ENCODE measurements at places on chromosomes 4 and X. TPM values are rescaled to one million over a fixed set of nuclear protein-coding genes. Genes with fewer than 3 reads are reported as not detected.

The ZMAT1 gene
- 17.6 TPM for polyA plus RNA-seq

The SUPT20HL1 gene
- not detected for polyA plus RNA-seq

The FAM47E gene
- polyA plus RNA-seq: 11.6 TPM

The LINC00632 gene
- polyA plus RNA-seq: 485 TPM

The DCAF12L1 gene
- polyA plus RNA-seq: not detected

The IQCM gene
- not detected for polyA plus RNA-seq

The GPR78 gene
- polyA plus RNA-seq: not detected

The GYPE gene
- 1.8 TPM for polyA plus RNA-seq

The C4orf36 gene
- not detected for polyA plus RNA-seq

The UNC5C gene
- 12.5 TPM for polyA plus RNA-seq

The GAGE12F gene
- polyA plus RNA-seq: not detected

The MTMR8 gene
- 0.15 TPM for polyA plus RNA-seq

The SLC9A7 gene
- polyA plus RNA-seq: 11.4 TPM

The USP26 gene
- not detected for polyA plus RNA-seq

The STAP1 gene
- polyA plus RNA-seq: not detected

The NEK1 gene
- polyA plus RNA-seq: 27.9 TPM

The JCHAIN gene
- polyA plus RNA-seq: 0.34 TPM

The UGT2B11 gene
- not detected for polyA plus RNA-seq

The DGAT2L6 gene
- not detected for polyA plus RNA-seq

The NPNT gene
- polyA plus RNA-seq: 0.55 TPM

The MAPK10 gene
- 144 TPM for polyA plus RNA-seq

The H2AZ1 gene
- polyA plus RNA-seq: 867 TPM

The XPNPEP2 gene
- not detected for polyA plus RNA-seq

The MAP3K15 gene
- polyA plus RNA-seq: not detected

The CENPVL3 gene
- not detected for polyA plus RNA-seq

The NHS gene
- polyA plus RNA-seq: 0.74 TPM

The PNCK gene
- 1.4 TPM for polyA plus RNA-seq

The FSTL5 gene
- polyA plus RNA-seq: 24.0 TPM

The BEX2 gene
- polyA plus RNA-seq: 432 TPM

The HDX gene
- 5.8 TPM for polyA plus RNA-seq

The CLGN gene
- polyA plus RNA-seq: 3.9 TPM

The DCAF8L1 gene
- polyA plus RNA-seq: not detected

The NCBP2L gene
- 1.4 TPM for polyA plus RNA-seq

The CSAG3 gene
- polyA plus RNA-seq: not detected

The ATXN3L gene
- polyA plus RNA-seq: not detected

The ZGRF1 gene
- 7.7 TPM for polyA plus RNA-seq

The GPC4 gene
- 0.48 TPM for polyA plus RNA-seq

The SLC26A1 gene
- not detected for polyA plus RNA-seq

The FAM13A gene
- 31.1 TPM for polyA plus RNA-seq

The MAGEB17 gene
- polyA plus RNA-seq: not detected

The ZAR1 gene
- not detected for polyA plus RNA-seq

The FGFRL1 gene
- polyA plus RNA-seq: 0.75 TPM

The CHST7 gene
- polyA plus RNA-seq: 2.2 TPM

The OPRPN gene
- not detected for polyA plus RNA-seq

The ARL9 gene
- 65.9 TPM for polyA plus RNA-seq

The TKTL2 gene
- not detected for polyA plus RNA-seq

The SLC25A43 gene
- 3.6 TPM for polyA plus RNA-seq

The PRRG3 gene
- 7.6 TPM for polyA plus RNA-seq

The ADAMTS3 gene
- not detected for polyA plus RNA-seq

The SEPTIN6 gene
- polyA plus RNA-seq: 40.2 TPM

The PLP2 gene
- 7.4 TPM for polyA plus RNA-seq

The HMX1 gene
- not detected for polyA plus RNA-seq

All from Purkinje cell (primary cell).